ENCODE measurements at places on chromosomes 5 and 9. TPM values are rescaled to one million over a fixed set of nuclear protein-coding genes. Genes with fewer than 3 reads are reported as not detected.

The RHOBTB3 gene
- 175 TPM for total RNA-seq

DNA sequence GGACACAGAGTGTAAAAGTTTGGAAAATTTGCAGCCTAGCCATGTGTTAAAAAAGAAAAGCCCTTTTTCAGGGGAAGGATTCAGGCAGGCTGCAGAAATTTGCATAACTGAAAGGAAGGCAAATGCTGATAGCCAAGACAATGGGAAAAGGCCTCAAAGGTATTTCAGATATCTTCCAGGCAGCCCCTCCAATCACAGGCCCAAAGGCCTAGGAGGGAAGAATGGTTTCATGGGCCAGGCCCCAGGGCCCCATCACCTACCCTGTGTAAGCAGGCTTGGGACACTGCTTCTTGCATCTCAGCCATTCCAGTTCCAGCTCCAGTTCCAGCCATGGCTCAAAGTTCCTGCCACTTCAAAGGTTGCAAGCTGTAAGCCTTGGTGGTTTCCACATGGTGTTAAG, 4.8 kb downstream of the S100Z start:
- no peak for DNase-seq

DNA sequence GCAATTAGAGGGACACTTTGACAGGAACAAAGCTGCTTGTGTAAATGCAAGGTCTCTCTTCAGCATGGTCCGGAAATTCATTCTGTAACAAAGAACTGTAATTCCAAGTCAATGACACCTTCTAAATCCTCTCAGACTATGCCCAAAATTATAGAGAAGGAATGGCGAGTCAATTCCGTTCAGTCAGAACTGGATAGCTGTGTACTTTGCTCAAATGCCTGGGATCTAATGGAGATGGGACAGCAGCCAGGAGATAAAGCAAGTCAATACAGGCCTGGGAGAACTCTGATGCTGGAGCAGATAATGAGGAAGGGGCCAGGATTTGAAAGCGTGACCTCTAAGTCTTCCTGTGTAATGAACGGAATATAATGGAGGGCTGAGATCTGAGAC, 96.4 kb upstream of the SPRY4 start:
- DNase-seq = no peak

GRCh38 chr9:38067859-38068681, 957 bp downstream of the SHB start:
- DNase-seq = no peak

- DNase-seq = no peak
Observed at GRCh38 chr5:37816883-37817282, 23.0 kb downstream of the GDNF start.

All from SJSA1 (cell line).